ENCODE measurements at places on chromosomes 2 and 18. TPM values are rescaled to one million over a fixed set of nuclear protein-coding genes. Genes with fewer than 3 reads are reported as not detected.

DNA sequence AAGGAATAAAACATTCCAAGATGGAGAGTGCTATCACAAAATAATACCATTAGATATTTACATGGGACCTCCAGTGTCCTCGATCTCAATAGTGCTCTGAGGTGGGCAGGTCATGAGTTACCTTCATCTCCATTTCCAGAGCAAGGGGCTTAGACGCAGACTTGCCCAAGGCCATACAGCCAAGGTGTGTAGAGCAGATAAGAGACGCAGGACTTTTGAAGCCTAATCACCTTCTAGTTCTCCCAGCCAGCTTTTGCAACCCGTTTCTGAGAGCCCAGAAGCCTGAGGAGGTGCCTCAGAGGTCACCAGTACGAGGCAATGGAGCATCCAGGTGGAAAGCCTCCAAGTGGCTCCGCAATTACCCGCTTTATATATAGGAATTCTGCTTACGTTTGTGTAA, 294.7 kb downstream of the LNPK start:
- no peak overlapping the region for H3K4me3 ChIP-seq
- no peak for DNase-seq
- H3K27ac ChIP-seq = no peak overlapping the region
- no peaks in the 10 kb centered on the region for H3K36me3 ChIP-seq

GRCh38 chr2:20129331-20130159, 78.1 kb upstream of the LAPTM4A start:
- no peak overlapping the region for H3K4me3 ChIP-seq
- H3K4me1 ChIP-seq = no peaks in the 10 kb centered on the region
- no peak for DNase-seq
- peaks cover 8% of the 10 kb centered on the region for H3K27me3 ChIP-seq

DNA sequence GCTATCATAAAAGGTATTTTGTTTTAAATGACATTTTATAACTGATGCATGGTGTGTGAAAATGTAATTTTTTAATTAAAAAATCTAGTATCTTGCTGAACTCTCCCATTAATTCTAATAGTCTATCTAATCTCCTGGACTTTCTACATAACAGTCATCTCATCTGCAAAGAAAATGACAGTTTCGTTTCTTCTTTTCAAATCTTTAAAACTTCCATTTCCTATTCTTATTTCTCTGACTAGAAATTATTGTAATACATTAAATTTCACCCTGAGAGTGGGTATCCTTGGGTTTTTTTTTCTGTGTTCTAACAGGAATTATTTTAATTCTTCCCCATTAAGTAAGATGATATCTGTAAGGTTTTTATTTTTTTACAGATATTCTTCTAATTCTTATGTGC, 120.1 kb downstream of the KCNF1 start:
- H3K27ac ChIP-seq = no peak overlapping the region
- H3K4me3 ChIP-seq = no peak overlapping the region
- no peak for DNase-seq
- H3K27me3 ChIP-seq = peaks cover 16% of the 10 kb centered on the region
- no peaks in the 10 kb centered on the region for H3K36me3 ChIP-seq
- no peaks in the 10 kb centered on the region for H3K4me1 ChIP-seq

GRCh38 chr18:10009321-10010144, 95.7 kb downstream of the VAPA start:
- H3K4me3 ChIP-seq = no peak overlapping the region
- no peaks in the 10 kb centered on the region for H3K27me3 ChIP-seq

Gene IL37
- not detected for total RNA-seq

Gene CARF
- total RNA-seq = 7.6 TPM

Gene ARL4C
- total RNA-seq = 123 TPM

Gene C2orf66
- 0.13 TPM for total RNA-seq

Gene GKN2
- total RNA-seq = not detected

DNA sequence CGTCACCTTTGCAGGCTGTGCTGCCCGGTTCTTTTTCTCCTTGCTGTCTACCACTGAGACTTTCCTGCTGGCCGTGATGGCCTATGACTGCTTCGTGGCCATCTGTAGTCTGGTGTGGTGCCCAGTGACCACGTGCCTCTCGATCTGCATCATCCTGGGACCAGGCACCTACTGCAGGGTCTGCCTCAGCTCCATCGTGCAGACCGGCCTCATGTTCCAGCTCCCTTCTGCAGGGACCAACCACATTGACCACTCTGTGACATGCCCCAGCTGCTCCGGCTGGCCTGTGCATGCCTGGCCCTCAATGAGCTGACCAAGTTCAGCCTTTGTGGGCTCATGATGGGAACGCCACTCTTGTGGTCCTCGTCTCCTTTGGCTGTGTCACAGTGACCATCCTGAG, 26.7 kb downstream of the COPS9 start:
- H3K4me1 ChIP-seq = no peaks in the 10 kb centered on the region
- no peak overlapping the region for H3K27ac ChIP-seq
- no peak for DNase-seq
- H3K4me3 ChIP-seq = no peak overlapping the region
- H3K36me3 ChIP-seq = no peaks in the 10 kb centered on the region

Gene GCG
- not detected for total RNA-seq
